ENCODE measurements at places on chromosomes 6 and 20.
A peak's percentile ranks its signal among the peaks of the same experiment; 100 is the strongest.

DNA sequence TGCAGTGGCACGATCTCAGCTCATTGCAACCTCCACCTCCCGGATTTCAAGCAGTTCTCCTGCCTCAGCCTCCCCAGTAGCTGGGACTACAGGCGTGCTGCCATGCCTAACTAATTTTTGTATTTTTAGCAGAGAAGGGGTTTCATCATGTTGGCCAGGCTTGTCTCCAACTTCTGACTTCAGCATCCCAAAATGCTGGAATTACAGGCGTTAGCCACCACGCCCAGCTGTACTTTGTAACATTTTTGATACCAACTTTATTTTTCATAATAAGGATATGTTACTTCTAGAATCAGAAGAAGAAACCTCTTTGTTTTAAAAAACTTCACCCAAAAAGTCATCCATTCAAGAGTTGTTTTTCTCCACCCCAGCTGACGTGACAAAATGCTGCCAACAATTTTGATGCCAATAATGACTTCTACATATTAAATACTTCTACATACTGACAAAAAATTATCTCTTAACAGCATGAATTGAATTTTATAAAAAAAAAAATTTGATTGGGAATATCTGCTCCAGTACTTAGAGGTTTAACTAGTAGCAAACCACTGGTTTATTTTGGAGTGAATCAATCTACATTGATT, 22.5 kb upstream of the PRIM2 start:
- DNase-seq: no peak

GRCh38 chr20:47676219-47676721, 109.0 kb downstream of the SULF2 start:
- no peak for DNase-seq

DNA sequence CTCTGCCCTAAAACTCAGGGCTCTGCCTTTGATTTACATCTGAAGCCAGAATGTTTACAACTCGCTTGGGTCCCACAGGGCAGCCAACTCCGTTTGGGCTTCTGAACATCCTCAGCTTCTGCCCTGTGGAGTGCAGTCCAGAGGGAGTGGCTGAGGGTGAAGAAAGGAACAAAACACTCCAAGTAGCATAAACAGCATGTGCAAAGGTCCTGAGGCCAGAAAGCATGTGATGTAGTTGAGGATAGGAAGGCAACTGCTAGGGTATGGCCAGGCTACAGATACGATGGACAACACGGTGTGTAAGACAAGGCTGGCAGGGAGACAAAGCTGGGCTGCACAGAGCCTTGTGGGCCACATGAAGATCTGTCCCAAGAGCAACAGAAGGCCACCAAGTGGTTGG, 12.5 kb downstream of the JAG1 start:
- DNase-seq: no peak

GRCh38 chr6:77466451-77467437, 3.5 kb upstream of the HTR1B start:
- peak; percentile 29 for DNase-seq

DNA sequence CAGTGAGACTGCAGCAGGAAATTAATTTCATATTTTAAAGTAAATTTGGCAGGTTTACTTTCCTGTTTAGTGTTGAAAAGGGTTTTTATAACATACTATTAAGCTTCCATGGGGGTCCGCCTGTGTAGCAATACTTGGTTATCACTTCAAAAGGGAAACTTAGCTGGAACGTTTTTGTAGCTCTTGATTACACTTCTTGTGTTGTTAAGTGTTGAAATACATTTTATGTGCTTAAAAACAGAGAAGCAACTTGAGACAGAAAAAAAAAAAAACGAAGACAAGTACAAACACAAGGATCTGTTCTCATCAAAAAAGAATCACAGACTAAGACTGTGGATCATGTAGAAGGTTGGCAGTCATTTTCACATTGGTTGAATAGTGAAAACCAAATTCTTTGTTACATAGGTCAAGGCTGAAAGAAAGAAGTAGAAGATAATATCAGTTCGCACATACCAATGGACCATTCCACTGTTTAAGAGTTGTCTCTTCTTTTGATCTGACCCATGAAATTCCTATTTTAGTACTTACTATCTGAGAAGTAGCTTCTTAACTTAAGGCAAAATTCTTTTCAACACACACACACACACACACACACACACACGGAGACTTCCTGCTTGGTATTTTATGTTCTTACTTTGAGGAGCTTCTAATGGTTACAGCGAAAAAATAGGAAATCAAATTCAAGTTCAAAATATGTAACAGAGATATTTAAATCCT, 113.9 kb upstream of the SLC35B3 start:
- DNase-seq: no peak

- no peak for DNase-seq
These were observed 262.3 kb upstream of the SASH1 start for GRCh38 chr6:148080315-148080714.

DNA sequence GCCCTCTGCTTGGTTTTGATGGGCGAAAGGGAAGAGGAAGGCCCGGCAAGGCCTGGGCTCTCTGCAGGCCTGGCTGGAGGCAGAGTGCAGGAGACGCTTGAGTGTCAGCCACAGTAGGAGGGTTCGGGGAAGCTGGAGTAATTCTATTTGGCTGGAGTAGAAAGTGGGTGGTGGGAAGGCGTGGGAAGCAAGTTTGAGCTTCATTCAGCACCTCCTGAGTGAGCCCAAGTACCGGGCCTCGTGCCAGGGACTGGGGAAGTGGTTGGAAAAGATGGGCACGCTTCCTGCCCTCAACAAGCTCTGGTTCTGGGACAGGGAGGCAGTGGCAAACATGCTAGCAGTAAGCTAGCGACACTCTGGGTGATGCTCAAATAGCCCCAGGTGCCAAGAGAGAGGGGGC, 72.5 kb downstream of the DLGAP4 start:
- no peak for DNase-seq

DNA sequence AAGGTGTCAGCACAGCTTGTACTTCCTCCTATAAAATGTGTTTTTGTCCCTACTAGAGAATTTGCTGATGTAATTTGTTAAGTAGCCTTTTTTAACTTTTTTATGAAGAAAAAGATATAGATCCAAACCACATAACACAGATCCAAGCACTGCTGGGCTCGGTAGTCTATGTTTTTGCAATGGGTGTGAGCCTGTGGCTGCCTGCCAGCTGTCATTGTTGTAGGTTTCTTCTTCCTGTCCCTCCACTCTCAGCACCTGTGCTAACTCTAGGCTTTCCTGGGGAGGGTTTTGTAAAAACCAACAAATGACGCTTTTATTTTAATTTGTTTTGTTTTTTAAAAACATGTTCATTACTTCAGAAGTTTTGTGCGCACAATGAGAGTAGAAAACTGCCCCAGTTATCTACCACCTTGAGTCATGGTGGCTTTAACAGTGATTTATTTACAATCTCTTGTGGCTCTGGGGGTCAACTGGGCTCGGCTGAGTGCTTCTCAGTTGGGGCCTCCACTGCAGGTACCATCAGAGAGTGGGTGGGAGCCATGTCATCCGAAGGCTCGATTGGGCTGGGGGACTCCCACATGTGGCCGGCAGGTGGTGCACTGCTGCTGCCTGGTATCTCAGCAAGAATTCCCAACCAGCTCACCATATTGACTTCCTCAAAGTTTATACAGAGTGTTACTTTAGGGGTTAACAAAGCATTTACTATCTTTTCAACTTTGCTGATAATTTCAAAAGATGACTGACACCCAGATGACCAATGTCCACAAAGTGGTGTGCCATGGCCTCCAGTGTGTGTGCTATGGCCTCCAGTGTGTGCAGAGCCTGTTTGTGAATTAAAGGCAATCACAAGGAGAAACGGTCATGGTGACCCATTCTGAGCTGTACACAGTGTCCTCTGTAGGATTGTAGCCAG, 3.0 kb upstream of the CCR6 start:
- no peak for DNase-seq

GRCh38 chr6:52839124-52840055, 1.2 kb downstream of the GSTA5 start:
- peak; percentile 87 for DNase-seq

DNA sequence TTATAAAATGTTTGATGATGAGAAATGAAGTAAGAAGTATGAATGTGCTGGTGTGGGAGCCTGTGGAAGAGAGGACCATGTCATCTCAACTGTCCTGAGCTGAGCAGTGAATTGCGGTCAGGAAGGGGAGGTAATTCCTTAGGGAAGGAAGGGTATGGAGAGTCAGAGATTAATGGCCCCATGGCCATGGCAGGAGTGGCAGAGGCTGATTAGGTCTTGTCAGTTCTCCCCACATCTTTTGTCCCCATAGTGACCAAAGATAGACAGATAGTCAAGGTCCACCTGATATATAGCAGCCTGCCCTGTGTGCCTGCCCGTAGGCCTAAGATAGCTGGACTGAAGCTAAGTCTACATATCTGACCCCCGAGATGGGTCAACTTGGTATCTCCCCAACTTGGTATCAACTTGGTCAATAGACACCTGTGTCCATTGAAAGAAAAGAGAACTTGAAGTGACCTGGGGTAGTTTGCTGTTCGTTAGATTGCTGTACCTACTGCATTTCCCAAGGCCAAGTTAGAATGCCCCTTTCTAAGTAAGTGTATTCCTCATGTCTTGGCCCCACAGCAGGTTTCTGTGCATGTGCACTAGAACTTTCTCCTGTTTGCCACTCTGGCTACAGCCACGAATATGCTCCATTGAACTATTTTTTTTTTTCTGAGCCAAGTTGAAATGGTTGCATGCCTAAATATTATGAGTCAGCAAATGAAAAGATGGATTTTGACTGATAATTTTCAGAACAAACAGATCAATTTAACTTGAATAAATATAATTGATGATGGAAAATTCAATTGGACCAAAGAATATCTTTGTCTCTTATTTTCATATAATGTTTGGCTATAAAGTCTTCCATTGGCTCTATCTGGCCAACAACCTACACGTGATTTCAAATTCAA, 143.4 kb downstream of the ISM1 start:
- no peak for DNase-seq

DNA sequence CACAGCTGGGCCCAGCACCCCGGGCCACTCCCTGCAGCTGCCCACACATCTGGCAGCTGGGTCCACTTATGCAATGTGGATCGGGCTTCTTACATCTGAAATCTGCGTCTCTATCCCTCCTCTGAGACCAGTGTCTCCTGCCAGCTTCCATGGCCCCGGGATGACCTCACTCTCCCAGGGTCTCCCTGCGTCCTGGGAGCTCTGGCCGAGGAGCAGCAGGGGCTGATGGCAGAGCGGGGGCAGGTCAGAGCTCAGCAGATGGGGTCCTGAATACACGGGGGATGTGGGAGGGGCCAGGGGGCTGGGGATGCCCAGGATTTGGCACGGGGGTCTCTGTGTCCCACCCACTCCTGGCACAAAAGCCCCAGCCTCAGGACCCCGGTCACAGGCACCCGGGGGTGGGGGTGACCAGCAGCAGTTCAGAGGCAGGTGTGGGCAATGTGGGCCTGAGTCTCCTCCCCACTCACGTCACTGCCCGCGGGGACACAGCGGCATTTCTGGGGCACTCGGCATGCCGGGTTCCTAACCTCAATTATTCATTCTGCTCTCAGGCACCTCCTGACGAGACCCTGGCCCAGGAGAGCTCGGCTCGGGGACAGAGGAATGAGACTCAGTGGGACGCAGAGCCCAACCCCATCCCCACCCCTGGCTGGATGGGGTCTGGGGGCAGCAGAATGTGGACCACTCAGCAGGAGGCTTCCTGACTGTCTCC, 16.4 kb downstream of the CHRNA4 start:
- no peak for DNase-seq

All from PC-3 (cell line).